GM23248 (cell line): ENCODE measurements at places on chromosomes 4 and X. TPM values are rescaled to one million over a fixed set of nuclear protein-coding genes. Genes with fewer than 3 reads are reported as not detected.

Gene PCDH11X
- not detected in 2 replicates for total RNA-seq

DNA sequence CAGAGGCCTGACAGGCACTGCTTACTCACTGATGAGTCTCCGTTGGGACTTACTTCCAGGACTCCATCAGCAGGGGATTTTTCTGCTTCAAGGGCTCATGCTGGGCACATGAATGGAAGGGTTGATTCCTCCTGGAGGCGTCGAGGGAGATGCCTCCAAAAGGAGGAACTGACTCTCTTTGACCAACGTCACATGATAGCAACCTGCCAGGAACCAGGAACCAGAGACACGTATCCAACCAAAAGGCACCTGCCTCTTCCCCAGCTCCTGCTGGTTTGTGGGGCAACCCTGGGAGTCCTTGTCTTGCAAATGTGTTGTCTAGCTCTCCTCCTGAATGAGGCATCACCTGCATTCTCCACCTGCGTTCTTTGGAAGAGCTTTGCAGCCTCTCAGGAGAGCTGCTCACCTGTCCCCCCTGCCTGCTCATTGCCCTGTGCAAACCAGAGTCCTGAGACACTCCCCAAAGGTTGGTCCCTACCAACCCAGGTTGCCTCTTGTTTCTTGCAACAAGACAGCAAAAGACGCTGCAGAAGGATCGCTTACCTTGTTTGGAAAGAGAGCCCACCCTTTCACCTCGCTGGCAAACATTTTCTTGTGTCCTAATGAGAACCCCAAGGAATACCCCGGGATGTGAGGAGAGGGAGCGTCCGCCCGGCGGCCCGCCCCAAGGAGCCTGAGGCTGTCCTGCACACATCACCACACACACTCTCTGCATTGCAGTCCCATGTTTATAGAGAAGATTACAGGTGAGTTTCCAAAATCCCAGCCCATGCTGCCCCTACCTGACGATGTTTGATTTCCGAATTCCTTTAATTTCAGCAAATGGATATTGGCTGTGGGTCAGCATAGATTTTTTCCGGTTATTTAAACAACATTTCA lies 30.5 kb upstream of the SHOX start:
- H3K36me3 ChIP-seq: no peaks in the 10 kb centered on the region
- no peaks in the 10 kb centered on the region for H3K4me1 ChIP-seq
- H3K27ac ChIP-seq: no peak overlapping the region
- no peaks in the 10 kb centered on the region for H3K27me3 ChIP-seq

Gene CT45A7
- total RNA-seq: not detected in 2 replicates

GRCh38 chr4:88535090-88535755 lies 11.6 kb upstream of the PYURF start:
- peak overlapping the region; percentile 99 for H3K27ac ChIP-seq
- H3K4me1 ChIP-seq: peaks cover 37% of the 10 kb centered on the region
- no peaks in the 10 kb centered on the region for H3K36me3 ChIP-seq
- no peaks in the 10 kb centered on the region for H3K27me3 ChIP-seq
- peak overlapping the region; percentile 57; the same call in 1 of the 2 replicates for H3K4me3 ChIP-seq

DNA sequence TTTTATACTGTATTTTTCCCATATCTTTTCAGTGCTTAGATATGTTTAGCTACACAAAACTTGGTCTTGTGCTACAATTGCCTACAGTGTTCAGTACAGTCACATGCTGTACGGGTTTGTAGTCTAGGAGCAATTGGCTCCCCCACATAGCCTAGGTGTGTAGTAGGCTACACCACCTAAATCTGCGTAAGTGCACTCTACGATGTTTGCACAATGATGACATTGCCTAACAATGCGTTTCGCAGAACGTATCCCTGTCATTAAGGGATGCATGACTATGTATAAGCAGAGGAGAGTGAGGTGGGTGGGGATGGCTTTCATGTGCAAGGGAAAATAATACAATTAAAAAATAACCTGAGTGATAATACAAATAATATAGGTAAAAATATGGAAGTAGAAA lies 131.4 kb downstream of the GBA3 start:
- H3K27ac ChIP-seq: no peak overlapping the region
- H3K36me3 ChIP-seq: no peaks in the 10 kb centered on the region
- no peak for DNase-seq
- no peaks in the 10 kb centered on the region for H3K27me3 ChIP-seq
